ENCODE measurements at places on chromosomes 3 and 15. TPM values are rescaled to one million over a fixed set of nuclear protein-coding genes. Genes with fewer than 3 reads are reported as not detected.

PLA2G4E gene
- total RNA-seq = not detected

CFAP100 gene
- not detected for total RNA-seq

BLM gene
- 12.0 TPM for total RNA-seq

ROPN1 gene
- not detected for total RNA-seq

FILIP1L gene
- 0.37 TPM for total RNA-seq

BNC1 gene
- total RNA-seq = not detected

ATP13A3 gene
- total RNA-seq = 114 TPM

ERC2 gene
- not detected for total RNA-seq

DLL4 gene
- total RNA-seq = not detected

MAGEL2 gene
- total RNA-seq = not detected

FBXW12 gene
- not detected for total RNA-seq

MYLK gene
- 2.9 TPM for total RNA-seq

CLSTN2 gene
- total RNA-seq = not detected

PROS1 gene
- 0.81 TPM for total RNA-seq

ITPKA gene
- not detected for total RNA-seq

CHDH gene
- total RNA-seq = 4.3 TPM

IDH3A gene
- 51.9 TPM for total RNA-seq

POPDC2 gene
- total RNA-seq = 5.5 TPM

PLXNA1 gene
- total RNA-seq = 12.6 TPM

MLH1 gene
- total RNA-seq = 34.5 TPM

RGMA gene
- total RNA-seq = 0.49 TPM

MYH15 gene
- total RNA-seq = 0.12 TPM

ARHGEF26 gene
- not detected for total RNA-seq

CDHR4 gene
- 0.32 TPM for total RNA-seq

IL5RA gene
- total RNA-seq = 3.7 TPM

GUCA1C gene
- total RNA-seq = not detected

MYO1E gene
- total RNA-seq = 1.5 TPM

PLD1 gene
- 8.8 TPM for total RNA-seq

GOLGA6A gene
- 0.20 TPM for total RNA-seq

FSIP1 gene
- 0.25 TPM for total RNA-seq

IMPG2 gene
- total RNA-seq = 0.35 TPM

ZMYND10 gene
- total RNA-seq = 1.6 TPM

CHRNA7 gene
- total RNA-seq = not detected

SAMD7 gene
- total RNA-seq = not detected

PRC1 gene
- 63.8 TPM for total RNA-seq

CCNB2 gene
- total RNA-seq = 1.8 TPM

RHCG gene
- not detected for total RNA-seq
